ENCODE measurements at places on chromosomes 2 and 18.

DNA sequence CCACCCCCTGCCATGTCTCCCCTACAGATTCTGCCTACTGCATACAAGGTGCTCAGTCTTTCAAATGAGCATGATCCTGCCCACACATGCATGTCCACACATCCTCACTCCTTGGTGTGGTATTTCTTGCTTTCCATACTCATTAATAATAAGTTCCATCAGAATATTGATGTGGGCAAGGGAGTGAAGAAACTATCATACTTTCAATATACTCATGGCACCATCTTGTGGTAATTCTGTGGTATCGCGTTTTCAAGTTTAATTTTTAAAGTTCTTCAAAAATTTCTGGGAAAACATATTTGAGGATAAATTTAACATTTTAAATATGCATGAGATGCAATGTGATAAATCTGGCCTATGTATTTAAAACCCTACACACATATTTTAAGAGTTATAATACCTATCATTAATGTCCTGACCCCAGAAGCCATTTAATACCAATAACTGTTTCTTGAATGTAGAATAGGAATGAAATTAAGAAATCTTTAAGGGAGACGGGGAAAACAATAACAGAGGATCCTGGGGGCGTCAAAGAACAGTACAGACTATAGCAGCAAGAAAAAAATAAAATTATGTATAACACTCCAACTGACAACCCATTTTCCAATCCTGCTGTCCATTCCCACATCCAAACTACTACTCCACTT lies 110.1 kb downstream of the ZNF385B start:
- peak; percentile 42 for DNase-seq

DNA sequence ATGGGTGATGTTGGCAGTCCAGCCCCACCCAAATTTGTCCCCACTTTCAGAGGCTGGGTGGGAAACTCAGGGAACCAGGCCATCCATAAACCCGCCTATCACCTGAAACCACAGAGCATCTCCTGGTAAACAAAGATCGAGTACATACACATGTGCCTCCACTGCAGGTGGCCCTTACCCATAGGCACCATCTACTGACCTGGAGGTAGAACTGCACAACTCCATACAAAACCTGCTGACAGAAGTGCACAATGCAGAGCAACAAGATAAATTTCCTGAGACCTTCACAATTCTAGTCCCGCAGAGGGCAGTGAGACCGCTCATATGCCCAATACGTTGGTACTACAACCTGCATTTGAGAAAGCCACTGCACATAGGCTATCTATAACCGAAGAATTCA lies 856.3 kb downstream of the SUCLG1 start:
- no peak for DNase-seq

GRCh38 chr2:127401757-127402695 lies 14.3 kb upstream of the MAP3K2 start:
- no peak for DNase-seq

GRCh38 chr2:27494944-27495554 lies at the start of gene FNDC4:
Gene FNDC4 (minus strand): TSS chr2:27495200. CDS start chr2:27494679, 521 bp downstream.
- no peak for DNase-seq

DNA sequence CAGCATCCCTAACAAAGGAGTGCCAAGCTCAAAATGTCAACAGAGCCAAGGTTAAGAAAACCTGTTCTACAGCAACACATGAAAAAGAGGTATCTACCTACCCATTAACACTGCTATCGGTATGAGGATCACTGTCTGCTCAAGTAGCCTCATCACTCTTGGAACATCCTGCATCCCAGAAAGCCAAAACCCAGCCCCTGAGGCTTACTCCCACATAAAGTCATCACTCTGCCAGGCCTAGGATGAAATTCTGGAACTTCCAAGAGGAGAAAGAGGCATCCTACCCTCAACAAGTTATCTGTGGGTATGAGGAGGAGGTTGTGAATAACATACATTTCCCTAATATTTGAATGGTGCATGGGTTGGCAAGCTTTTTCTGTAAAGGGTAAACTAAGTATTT lies 25.5 kb downstream of the CDH2 start:
- no peak for DNase-seq

DNA sequence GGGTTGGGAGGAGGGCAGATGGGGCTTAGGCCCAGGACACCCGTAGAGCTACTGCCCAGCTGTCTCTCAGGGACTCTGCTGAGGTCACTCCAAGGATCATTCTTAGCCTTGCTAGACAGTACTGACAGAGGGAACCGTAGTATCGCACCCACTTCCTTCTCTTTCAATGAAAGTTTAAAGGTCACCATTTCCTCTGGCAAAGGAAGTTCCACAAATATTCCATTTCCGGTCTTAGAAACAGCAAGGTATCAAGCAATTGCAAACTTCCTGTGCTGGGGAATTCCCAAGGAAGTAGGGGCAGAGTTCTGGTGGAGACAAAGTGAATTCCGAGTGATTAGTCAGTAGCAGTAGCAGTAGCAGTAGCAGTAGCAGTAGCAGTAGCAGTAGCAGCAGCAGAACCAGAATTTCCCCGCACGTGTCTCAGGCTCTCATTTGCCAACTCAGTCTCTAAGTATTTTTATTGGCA lies 24.7 kb downstream of the IL1B start:
- no peak for DNase-seq

GRCh38 chr2:69214898-69215297 lies 172.1 kb downstream of the GFPT1 start:
- no peak for DNase-seq

- DNase-seq, result no peak
Measured at GRCh38 chr2:143420313-143420712, 291.1 kb downstream of the ARHGAP15 start.

GRCh38 chr18:6401687-6402086 lies 13.0 kb downstream of the L3MBTL4 start:
- DNase-seq, result no peak

DNA sequence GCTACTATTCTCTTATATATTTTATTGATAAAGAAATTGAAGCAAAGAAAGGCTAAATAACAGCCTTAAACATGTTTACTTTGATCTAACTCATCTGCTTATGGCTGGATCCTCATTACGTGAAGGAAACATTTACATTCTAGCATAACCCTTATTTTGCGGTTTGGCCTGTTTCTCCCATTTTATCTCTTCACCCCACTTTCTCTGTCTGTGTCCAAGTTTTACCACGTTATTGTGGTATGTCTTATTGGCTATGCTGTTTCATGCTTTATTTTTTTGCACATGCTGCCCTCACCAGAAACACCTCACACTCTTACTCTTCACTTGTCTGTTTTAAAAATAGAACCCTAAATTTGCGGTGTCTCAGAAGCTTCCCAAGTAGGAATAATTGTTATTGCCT lies 78.5 kb downstream of the RPIA start:
- DNase-seq, result no peak

DNA sequence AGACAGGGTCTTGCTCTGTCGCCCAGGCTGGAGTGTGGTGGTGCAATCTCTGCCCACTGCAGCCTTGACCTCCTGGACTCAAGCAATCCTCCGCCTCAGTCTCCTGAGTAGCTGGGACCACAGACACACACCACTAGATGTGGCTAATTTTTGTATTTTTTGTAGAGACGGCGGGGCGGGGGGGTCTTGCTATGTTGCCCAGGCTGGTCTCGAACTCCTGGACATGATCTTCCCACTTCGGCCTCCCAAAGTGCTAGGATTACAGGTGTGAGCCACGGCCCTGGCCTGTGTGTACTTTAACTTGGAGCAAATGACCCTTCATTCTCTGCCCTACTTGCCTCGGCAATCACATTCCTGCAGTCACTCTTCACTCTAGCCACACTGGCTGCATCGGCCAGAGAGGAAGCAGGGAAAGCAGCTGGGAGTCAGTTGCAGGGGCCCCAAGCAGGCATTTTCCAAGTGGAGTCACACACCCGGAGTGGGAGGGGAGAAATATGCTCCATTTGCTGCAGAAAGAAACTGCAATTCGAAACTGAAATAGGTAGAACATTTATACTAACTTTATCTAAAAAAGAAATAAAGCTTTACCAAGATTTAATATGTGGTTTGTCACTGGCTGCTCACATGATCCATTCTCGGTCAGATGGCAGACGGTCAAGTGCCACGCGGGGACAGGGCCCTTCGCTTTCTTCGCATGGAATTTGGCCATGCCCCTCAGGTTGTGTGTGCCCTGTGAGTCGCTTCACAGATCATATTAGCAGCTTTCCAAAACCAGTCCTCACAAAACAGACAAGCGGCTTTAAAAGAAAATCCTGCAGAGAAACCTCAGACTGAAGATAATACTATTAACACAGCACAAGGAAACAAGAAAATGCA lies 37.1 kb downstream of the FAM161A start:
- no peak for DNase-seq

DNA sequence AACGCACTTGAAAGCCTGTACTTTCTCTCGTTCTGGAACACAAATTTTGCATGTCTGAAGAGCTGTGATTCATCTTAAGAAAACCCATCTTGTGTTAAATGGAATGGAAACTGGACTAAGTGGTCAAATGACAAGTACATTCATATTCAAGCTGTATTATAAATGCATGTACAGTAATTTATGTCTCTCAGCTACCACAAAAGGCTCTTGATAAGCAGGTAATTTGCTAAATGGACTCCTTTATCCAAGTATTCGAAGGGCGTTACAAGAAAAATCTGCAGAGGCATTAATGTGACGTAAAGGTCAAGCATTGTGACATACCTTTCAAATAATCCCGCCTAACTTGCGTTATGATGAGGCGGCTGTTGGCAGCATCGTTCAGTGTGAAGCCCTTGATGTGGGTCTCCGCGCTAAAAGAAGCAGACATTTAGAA lies 66.6 kb downstream of the ABCG8 start:
- no peak for DNase-seq

DNA sequence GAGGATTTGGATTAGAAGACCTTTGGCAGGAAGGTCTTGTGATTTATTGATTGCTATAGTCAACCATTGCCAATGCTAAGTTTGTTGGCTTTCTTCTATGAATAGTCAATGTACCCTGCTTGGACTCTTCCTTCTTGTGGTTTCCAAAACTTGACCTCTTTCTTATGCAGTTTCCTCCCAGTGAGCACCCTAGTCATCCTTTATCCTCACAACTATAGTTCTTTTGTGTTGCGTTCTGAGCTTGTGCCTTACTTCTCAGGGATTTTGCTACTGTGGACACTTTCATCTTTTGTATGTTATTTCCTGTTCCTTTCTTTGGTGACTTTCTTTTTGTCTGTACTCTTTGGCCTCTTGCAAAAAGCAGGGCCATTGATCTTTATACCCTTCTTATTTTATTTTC lies 168.2 kb downstream of the LRRTM1 start:
- DNase-seq, result no peak

- no peak for DNase-seq
Measured at GRCh38 chr18:45785134-45785533, 40.3 kb upstream of the SIGLEC15 start.

DNA sequence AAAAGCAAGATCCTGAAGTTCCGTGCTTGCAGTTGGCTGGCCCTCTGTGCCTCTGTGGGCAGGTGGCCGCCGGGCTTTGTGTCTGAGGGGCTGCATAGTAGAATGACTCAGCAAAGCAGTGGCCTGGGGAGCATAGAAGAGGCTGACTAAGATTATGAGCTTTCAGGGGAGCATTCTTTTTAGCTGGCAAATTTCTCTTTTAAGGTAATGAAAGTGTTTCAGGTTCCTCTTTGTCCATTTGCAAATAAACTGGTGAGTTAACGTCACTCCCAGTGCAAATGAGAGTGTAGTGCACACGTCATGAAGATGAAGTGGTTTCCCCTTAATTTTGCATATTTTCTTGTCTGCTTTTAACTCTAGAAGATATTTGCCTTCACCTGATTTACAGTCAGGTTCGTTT lies 98.6 kb downstream of the BCL2L11 start:
- no peak for DNase-seq

DNA sequence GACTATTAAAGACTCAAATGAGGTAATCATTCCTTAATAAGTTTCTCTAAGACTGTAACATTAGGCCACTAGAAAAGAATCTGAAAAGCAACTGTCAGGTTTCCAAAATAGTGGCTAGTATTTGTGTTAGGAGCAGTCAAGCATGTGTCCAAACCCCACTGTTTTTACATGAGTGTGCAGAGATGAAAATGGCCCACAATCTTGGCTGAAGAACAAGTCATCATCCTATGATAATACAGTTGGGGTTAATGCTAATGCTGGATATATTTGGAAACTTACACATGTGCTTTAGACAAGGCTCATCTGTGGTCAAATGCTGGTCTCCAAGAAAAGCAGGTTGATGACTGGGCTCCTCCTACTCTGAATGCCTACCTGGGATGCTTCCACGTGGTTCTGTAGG lies 73.6 kb downstream of the MAIP1 start:
- no peak for DNase-seq

GRCh38 chr2:29323301-29323700 lies 208.1 kb downstream of the CLIP4 start:
- no peak for DNase-seq

Measured in NCI-H1092 treated with DMSO at 0.1 percent for 48 hours (cell line).